ENCODE measurements at places on chromosomes 16 and 17.

GRCh38 chr17:77286641-77287431 is 146.1 kb downstream of the SEC14L1 start:
- no peak for DNase-seq

- DNase-seq = no peak
Observed at GRCh38 chr17:70011750-70012149, 63.3 kb upstream of the KCNJ16 start.

GRCh38 chr16:4085405-4085970 is 30.8 kb downstream of the ADCY9 start:
- no peak for DNase-seq

DNA sequence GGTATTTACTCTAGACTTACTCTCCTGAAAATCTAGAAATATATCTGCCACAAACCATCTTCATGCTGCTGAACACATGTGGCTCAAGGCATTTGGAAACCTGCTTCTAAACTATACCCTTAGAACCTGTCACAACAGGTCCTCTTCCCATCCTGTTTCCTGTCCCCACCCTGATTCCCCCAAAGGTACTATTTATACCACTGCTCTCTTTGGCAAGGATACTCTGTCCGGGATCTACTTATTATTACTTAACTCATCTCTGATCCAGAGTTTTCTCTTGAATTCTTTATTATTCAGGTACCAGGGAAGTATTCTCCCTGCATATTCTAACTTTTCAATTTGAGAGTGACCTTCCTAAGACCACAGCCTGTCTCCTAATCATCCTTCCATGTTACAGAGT is 33.4 kb downstream of the TRAF4 start:
- no peak for DNase-seq

DNA sequence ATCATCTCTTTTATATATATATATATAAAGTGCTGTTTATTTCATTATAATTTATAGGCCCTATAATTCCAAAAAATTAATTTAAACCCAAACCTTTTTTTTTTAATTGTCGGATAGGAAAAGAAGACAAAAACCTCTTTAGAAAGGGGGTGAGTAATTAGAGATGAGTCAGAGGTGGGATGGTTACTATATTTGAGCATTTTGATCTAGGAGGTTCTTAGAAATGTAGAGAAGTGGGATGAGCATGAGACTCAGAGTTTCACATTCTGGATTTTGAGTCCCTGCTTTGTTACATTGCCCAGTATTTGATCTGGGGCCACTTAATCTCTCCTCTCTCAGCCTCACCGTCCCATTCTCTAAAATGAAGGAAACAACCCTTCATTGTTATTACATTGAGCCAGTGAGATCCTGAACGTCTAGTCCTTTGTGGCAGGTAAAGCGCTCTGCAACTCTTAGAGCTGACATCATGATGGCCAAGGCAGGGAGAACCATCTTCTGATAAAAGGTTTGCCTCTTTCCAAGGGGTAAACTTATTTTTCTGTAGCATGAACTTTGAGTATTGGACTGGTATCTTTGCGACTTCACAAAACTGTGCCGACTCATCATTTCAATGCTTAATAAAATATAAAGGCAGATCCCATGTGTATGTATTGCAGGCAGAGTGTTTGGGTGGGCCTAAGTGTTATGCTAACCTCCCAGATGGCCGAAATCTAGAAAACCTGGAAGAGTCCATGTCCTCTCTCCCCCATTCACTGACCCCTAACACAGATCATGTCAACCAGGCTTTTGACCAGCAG is 21.3 kb downstream of the HS3ST3B1 start:
- DNase-seq = no peak

GRCh38 chr16:63447121-63447520 is 1410.9 kb upstream of the CDH8 start:
- no peak for DNase-seq

- no peak for DNase-seq
Observed at GRCh38 chr17:66441101-66441661, 138.8 kb downstream of the PRKCA start.

DNA sequence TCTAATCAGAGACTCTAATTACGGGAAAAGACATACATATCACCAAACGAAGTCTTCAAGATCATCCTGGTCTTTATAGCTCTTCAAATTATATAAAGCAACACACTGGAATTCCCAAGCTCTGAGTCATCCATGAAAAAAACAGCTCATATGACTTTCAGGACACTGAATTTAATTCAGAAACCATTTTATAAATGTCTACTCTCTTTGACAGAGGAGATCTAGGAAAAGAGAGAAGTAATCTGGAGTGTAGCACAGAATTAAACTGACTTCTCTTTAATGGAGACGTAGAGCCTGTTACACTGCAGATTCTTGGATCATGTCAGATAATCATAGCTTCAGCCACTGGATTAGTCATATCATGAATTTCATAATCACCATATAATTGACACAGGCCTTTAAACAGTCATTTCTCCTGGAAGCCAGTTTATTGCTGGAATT is 86.8 kb upstream of the WSB1 start:
- no peak for DNase-seq

- DNase-seq = no peak
Observed at GRCh38 chr16:54930869-54931119, 129 bp downstream of the IRX5 start.

DNA sequence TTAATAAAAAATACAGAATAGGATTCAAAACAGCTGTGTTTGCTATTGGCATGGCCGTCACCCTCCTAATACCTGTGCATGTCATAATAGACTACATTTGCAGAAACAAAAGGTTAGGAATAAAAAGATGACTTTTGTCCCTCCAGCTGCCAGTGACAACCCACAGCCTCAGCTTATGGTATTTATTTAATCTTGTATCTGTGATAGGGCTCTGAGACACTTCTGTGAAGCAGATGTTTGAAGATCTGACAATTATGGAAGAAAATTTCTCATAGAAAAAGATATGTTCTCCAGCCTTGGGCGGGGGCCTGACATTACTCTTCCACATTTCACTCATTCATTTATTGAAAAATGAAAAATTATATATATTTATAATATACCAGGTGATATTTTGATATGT is 62.2 kb downstream of the PITPNC1 start:
- DNase-seq = no peak

DNA sequence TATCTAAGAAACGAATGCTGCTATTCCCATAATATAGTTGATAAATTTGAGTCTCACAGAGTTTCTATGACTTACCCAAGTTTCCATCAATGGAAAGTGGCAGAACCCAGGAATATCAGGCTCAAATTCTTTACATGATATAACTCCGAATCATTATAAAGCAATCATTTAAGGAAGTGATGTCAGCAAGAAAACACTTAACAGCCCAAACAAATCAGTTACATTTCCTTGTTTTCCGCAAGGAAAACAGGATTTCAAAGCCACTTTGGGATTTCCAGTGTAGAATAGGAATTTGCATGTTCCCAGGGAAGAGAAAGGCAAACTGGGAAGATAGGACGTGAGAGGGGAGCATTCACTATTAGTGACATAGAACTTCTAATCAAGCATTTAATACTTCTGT is 311.4 kb upstream of the GOT2 start:
- DNase-seq = no peak

DNA sequence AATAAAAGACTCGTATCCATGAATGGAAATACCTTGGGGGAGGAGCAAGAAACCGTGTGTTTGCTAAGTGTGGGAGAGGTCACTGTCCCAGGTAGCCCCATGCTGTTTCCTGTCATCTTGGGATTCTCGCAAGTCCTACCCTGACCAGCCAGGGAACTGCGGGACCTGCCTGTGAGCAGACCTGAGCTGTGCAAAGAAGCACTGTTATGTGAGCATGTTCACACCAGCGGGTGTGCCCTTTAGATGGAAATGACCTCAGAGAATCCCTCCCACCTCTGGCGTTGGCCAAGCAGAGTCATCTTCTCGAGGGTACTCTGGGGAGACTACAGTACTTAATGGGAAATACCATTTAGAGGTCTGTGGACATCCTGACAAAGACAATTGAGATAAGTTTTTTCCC is 127.0 kb upstream of the MON1B start:
- no peak for DNase-seq

GRCh38 chr17:9768381-9768934 is 22.9 kb downstream of the DHRS7C start:
- DNase-seq = no peak

DNA sequence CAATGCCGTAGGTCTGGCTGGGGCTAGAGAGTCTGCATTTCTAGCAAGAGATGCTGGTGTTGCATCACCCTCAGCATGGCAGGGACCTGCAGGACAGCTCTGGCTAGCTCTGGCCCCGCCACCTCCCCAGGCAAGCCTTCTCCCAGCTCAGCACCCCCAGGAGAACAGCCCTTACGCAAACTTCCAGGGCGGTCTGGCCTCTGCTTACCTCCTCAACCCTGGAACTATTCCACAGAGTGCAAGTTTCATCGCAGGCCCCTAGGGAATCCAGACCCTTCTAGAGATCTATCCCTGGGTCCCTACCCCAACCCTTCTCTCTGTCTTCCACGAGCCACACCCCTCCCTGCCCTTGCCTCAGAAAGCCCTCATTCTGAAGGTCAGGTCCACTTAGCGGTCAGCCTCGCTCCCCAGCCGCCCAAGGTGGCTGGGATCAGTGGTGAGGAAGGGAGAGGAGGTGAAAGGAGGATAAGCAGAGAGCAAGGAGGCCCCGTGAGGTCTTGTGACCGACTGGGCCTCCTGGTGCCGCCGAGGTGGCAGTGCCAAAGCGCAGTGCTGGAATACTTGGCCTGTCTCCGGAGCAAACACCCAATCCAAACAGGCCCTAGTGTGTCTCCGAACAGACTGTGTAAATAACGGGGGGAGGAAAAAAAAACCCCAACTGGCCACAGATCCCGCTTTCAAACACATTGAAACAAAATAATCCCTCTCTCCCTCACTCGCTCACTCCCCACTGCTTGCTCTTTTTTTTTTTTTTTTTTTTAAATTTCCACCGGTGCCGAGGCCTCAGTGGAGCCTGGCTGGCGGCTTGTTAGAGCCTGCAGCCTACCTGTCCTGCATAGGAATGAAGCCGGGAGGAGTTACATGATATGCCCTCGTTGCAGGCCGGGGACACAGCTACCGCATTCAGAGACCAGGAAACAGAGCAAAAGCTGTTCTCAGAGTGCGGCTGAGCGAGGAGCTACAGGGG is 380.9 kb downstream of the SOX9 start:
- DNase-seq = no peak

DNA sequence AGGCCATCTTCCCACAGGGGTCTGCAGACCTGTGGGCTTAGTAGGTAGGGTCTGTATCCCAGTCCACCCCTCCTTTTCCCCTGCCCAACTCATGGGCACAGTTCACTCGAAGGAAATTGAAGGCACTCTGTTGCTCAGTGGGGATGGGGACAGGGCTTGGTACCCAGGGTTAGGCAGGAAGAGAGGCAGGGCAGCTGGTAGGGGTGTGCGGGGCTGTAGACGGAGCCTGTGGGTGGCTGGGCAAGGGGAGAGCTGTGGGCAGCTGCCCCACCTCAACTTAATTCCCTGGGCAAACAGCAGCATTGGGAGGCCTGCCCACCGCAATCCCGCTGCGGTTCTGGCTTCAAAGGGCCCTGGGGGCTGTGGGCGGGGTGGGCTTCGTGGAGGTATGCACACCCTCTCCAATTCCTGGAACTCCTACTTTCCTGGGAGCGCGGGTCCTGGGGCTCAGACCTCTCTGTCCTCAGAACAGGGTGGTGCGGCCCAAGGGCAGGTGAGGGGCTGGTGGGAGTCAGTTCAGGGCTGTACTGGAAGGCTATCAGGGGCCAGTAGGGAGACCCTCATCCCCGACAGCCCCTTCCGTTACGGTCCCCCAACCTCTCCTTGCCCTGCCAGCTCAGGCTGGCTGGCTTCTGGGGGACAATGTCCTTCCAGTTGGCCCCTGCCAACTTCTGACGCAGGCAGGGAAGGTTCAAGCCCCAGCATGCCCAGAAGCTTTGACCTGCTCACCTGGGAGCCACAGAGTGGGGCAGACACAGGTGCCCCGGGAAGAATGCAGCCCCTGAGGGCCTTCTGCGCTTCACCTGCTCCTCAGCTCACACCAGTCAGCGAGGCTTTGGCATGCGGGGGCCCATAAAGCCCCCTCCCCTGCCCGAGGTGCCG is 9.1 kb downstream of the FOXJ1 start:
- DNase-seq = no peak

DNA sequence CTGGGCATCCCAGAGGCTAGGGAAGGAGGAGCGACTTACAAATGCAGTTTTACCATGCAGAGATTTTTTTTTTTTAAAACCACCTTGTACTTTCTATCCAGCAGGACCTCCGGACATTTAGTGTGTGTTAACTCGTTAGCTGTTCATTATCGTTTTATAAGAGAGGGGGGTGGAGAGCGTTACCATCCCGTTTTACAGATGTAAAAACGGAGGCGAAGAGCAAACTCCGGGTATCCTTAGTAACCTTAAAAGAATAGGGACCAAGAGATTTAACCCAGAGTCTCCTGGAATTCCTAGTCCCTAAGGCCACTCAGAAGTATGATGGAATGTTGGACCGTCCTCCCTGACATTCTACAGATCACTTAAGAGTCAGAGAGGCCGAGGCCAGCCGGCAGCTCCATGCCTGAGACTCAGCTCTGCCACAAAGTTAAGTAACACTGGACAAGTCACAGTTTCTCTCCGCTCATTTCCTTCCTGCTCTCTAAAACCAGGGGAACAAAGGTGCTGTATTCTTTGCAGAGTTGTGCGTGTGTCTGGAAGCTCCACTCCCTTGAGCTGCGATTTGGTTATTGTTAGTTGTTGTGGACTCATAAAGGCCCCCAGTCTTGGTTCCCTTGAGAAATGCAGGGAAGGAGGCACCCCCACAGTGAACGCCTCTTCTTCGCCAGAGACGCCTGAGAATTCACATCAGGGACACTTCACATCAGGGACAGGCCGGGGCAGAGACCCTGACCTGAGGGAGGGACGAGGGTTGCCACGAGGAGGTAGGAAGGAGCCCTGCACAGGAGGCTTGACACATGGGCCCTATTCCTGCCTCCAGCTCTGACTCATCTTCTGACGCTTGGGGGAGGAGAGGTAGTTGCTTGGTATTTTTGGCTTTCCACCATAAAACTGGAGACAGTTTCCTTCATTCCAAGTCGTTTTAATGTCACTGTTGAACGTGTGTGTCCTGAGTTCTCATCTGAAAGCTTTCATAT is 1.2 kb downstream of the DUSP14 start:
- no peak for DNase-seq

DNA sequence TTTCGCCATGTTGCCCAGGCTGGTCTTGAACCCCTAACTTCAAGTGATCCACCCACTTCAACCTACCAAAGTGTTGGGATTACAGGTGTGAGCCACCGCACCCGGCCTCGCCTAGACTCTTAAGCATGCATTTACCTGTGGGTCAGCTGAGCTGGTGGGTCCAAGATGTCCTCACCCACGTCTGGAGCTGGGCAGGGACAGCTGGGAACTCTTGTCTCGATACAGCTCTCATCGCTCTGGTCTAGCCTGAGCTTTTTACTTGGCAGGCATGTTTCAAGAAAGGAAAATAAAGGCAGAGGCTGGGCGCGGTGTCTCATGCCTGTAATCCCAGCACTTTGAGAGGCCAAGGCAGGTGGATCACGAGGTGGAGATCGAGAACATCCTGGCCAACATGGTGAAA is 56.9 kb upstream of the PHOSPHO1 start:
- no peak for DNase-seq

All from stimulated activated CD4-positive, alpha-beta T cell treated with anti-CD3 and anti-CD28 coated beads, TNF-alpha, amount 100 ng/mL, for 48 hours (primary cell).